Activated CD8-positive, alpha-beta memory T cell treated with anti-CD3 and anti-CD28 coated beads, Interleukin-2, amount 50 U/mL, for 4 hours (primary cell): ENCODE measurements at places on chromosomes 5 and 9.
A peak's percentile ranks its signal among the peaks of the same experiment; 100 is the strongest.

DNA sequence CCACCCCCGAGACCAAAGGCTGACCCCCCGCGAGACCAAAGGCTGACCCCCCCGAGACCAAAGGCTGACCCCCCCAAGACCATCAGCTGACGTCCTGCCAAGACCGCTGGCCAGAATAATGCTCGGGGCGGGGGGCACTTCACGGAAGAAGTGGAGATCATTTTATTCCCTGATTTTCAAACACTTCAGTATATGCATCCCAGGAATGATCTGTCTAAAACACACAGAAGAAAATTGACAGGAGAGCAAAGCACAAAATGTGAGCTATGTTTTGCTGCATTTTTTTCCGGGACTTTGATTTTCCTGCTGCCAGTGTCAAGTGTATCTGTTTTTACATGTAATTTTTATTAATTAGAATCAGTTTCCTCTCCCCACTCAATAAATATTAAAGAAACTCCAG is 67.1 kb downstream of the ADAMTS2 start:
- no peak for DNase-seq

GRCh38 chr5:148606296-148606695 is 48.0 kb downstream of the HTR4 start:
- DNase-seq: no peak

- DNase-seq: peak; percentile 23
Observed at GRCh38 chr5:61625681-61626621, 293.9 kb downstream of the ZSWIM6 start.

GRCh38 chr9:650362-650761 is 191.1 kb upstream of the DMRT1 start:
- DNase-seq: no peak

- no peak for DNase-seq
Observed at GRCh38 chr5:77993141-77993854, 217.2 kb upstream of the TBCA start.

DNA sequence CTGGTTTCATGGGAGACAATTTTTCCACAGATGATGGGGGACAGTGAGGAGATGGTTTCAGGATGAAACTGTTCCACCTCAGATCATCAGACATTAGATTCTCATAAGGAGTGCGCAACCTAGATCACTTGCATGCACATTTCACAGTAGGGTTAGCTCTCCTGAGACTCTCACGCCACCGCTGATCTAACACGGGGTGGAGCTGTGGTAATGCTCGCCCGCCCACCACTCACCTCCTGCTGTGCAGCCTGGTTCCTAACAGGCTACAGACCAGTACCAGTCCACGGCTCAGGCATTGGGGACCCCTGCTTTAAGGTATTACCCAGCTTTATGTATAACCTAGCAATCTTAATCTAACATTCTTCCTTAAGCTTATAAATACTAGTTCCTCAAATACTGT is 35.6 kb downstream of the TTC39B start:
- peak; percentile 30 for DNase-seq

- no peak for DNase-seq
Observed at GRCh38 chr5:43560128-43560527, 3.3 kb upstream of the PAIP1 start.

- DNase-seq: no peak
Observed at GRCh38 chr9:104748359-104749031, 1.0 kb downstream of the NIPSNAP3A start.

GRCh38 chr5:179127136-179128040 is 67.2 kb downstream of the ZNF354C start:
- DNase-seq: peak; percentile 9

DNA sequence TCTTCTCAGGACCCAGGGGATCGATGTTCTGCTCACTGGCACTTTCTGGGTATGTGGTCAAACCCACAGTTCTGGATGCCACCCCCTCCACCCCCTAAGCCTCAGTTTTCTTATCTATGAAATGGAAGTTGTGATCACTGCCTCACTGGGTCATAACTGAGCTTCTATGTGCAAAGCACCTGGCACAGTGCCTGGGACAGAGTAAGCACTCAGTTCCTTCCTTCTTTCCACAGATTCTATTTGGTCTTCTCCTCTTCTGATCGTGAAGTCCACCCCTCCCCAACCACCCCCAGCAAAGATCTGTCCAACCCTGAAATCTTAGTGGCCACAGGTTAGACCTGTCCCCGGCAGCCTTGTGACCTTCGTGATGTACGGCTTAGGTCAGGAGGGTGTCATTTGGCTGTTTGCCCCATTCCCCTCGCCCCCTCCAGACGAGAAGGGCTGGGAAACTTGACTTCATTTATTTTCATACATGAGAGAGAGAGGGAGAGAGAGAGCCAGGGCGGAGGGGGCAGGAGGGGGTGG is 181.4 kb downstream of the FGF18 start:
- DNase-seq: no peak

DNA sequence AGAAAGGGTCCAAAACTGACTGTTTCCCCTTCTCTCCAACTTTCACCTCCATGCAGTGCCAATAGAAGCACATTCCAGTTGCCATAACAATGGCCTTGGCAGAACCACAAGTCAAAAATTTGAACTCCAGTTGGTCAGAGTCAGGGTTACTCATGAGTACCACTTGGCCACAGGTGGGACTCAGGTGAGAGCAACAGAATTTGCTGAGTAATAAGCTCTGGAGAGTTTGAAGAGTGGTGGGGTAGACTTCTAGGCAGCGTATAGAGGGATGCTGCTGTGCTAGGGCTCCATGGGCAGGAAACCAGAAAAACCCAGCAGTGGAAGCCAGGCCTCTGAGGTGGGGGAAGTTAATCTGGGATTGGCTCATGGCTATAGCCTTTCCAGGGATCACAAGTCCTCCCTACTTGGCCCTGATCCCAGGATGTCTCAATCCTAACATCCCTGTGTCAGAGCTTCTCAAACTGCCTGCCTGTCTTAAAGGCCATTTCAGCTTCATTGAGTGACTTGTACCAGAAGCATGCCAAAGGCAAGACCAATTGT is 30.2 kb downstream of the SNX18 start:
- no peak for DNase-seq

DNA sequence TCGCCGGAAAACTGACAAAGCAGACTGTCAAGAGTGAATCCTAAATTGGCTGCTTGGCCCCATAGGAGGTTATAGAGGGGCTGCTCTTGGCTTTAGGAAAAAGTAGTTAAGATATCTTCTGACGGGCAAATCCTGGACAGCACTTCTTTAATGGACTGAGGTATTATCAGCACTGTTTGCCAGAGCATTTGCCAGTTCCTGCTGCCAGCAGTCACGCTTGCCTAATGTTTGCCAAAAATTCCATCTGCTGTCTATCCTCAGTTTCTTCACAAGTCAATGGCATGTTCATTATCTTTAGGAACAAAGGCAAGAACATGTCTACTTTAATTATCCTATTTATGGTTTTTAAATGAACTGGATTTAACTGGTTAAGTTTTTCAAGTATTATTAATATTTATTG is 25.8 kb upstream of the SREK1 start:
- no peak for DNase-seq

GRCh38 chr5:62376064-62376463 is 27.6 kb downstream of the DIMT1 start:
- DNase-seq: no peak

GRCh38 chr5:132489051-132489770 is 1.4 kb downstream of the IRF1 start:
- peak; percentile 26 for DNase-seq

- DNase-seq: no peak
Observed at GRCh38 chr5:72608297-72608696, 101.1 kb upstream of the ZNF366 start.

- no peak for DNase-seq
Observed at GRCh38 chr5:139683295-139684271, 35.4 kb downstream of the CXXC5 start.

- DNase-seq: no peak
Observed at GRCh38 chr5:54292866-54293265, 17.5 kb downstream of the ARL15 start.

DNA sequence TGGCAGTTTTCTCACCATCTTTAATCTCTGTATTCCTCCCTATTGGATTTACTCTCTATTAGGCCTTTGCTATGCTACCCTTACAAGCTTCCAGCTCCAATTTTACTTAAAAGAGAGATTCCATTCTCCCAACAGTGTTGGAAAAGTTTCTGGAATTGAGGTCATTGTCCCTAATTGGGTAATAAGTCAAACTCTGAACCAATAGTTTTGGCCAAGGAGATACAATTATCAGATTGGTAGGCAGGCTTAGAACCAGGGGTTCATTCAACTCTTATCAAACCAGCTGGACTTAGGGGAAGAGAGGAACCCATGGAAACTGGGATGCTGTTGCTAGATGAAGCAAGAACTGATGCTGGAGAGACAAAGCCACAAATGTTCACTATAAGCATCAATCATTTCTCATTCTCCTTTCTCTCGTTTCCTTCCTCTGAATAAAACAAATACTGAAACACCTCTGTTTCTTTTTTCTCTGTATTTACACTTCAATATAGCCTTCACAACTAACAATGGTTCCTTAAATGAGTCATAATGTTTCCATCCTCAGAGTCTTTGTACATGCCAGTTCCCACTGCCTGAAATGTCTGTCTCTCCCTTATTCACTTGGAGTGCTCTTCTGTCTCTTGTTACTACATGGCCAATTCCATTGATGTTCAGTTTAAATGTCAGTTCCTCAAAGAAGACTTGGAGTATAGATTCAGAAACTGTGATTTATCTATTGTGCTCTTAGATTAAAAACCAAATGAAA is 587.3 kb downstream of the GABRG2 start:
- no peak for DNase-seq

- no peak for DNase-seq
Observed at GRCh38 chr9:104028827-104029226, 65.3 kb upstream of the SMC2 start.

GRCh38 chr5:142204219-142204618 is 95.6 kb downstream of the NDFIP1 start:
- DNase-seq: no peak
